Left cardiac atrium (tissue), 4 donors: ENCODE measurements at places on chromosomes 4 and X. TPM values are rescaled to one million over a fixed set of nuclear protein-coding genes. Genes with fewer than 3 reads are reported as not detected.

Gene HGFAC
- 0.34 TPM for total RNA-seq

Gene ZNF674
- total RNA-seq: 2.2 TPM

Gene ZNF185
- total RNA-seq: 3.2 TPM

Gene CENPI
- 0.88 TPM for total RNA-seq

Gene MAGEB2
- not detected for total RNA-seq

Gene CXXC4
- 4.2 TPM for total RNA-seq

Gene SCD5
- total RNA-seq: 7.1 TPM

Gene TCEAL6
- 0.31 TPM for total RNA-seq

GRCh38 chr4:3198906-3199305 lies 50.1 kb upstream of the MSANTD1 start:
- DNase-seq: no peak

DNA sequence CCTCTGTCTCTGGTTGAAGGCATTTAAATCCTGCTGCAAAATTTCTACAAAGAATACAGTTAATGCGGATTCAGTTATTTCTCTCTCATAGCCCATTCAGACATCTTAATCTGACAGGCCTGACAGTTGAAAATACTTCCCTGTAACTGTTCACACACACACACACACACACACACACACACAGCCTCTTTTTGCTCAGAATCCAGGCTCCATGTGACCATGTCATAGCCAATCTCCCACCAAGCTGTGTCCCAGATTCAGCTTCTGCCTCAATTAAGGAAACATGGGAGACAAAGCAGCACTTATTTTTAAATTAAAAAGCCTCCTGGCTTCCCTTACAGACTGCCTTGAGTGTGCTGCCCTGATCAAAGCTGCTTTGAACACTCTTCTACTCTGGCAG lies 49.3 kb upstream of the EFHC2 start:
- no peak for DNase-seq

DNA sequence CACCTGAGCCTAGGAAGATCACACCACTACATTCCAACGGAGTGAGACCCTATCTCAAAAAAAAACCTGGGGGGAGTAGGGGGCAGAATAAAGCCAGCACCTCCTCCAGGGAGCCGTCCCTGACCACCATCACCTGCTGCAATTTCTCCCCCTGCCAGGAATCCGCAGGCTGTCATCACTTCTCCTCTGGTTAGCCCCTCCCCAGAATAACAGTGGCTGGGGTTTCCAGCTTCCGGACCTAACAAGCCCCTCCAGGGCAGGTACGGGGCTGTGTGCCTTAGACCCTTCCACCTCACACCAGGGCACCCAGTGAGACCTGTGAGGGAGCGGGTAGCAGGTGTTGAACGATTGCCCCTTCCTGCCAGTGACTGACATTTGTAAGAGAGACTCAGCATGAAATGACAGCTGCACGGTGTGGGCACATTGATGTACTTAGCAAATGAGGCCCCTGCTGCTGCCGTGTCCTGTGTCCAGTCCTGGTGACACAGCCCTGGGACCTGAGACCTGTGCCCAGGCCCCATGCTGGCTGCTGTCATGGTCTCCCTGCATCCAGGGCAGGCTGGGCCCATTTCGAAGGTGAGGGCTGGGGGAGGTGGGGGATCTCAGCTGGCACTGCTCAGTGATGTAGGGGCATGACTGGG lies 6.7 kb upstream of the WFS1 start:
- no peak for DNase-seq

DNA sequence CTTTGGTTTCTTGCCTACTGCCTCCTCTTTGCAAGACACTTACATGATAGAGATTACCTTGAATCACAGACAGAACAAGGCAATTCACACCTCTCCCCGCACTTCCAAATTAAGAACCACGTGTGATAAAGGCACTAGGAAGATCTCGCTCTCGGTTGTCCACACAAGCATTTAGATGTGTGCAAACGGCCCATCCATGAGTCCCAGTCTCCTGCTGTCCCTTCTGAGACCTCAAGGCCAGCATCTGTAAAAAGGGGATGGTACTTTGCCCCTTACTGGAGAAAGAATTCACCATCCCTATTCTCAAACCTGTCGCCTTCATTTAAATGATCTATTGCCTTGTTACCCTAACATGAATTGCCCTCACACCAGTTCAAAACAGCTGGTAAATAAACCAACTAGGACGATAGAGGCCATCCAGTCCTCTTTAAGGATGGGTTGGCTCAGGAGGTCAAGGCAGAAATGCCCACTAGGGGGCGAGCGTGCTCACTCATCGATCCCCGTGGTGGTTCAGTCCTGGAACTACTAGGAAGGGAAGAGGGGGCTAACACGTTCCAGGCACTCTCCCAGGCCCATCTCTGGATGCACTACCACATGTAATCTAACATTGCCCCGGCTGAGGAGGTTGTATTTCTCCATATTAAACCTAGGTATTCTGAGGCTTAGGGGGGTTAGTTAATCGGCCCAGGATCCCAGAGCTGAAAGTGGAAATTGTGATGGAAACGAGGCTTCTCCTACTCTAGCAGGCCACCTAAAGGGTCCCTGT lies 95.8 kb downstream of the DHX15 start:
- peak; percentile 80 for DNase-seq

DNA sequence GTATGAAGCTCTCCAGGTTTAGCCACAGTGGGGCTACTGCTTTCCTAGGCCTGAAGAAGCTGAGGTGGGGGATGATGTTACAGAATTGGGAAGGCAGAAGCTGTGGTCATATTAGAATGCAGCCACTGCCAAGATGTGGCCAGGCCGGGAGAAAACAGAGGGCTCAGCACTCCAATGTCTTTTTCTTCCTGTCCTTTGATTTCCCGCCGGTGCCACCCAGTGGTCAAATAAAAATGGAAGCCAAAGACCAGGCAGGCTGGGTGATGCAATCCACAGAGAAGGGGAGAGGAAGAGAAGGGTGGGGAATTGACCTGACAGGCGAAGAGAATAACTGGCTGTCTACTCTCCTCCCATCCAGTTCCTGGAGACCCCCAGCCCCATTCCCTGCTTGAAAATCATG lies 94.9 kb upstream of the SHISA3 start:
- no peak for DNase-seq

- DNase-seq: no peak
Observed at GRCh38 chr4:14874990-14875389, 127.3 kb upstream of the CPEB2 start.

- DNase-seq: no peak
Observed at GRCh38 chr4:113052379-113052951, 3.0 kb downstream of the ANK2 start.

GRCh38 chr4:88802138-88802537 lies 104.5 kb upstream of the NAP1L5 start:
- DNase-seq: no peak

DNA sequence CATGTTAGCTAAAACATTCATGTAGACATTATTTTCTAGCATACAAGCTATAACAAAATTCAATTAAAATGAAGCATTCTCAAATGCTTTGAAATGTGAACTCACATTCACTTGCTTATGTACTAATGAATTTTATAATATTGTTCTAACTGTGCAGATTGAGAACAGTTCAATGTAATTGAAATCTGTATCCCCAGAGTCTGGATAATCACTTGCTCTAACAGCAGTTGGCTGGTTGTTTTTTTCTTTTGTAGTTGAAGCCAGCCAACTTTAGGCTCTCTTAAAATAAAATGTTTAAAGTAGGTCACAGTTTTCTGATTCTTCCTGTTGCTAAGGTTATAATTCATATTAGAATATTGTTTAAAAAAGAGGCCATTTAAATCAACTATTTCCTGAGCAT lies 438.9 kb downstream of the NAF1 start:
- no peak for DNase-seq

- no peak for DNase-seq
Observed at GRCh38 chrX:37809970-37810369, 30.1 kb downstream of the CYBB start.

DNA sequence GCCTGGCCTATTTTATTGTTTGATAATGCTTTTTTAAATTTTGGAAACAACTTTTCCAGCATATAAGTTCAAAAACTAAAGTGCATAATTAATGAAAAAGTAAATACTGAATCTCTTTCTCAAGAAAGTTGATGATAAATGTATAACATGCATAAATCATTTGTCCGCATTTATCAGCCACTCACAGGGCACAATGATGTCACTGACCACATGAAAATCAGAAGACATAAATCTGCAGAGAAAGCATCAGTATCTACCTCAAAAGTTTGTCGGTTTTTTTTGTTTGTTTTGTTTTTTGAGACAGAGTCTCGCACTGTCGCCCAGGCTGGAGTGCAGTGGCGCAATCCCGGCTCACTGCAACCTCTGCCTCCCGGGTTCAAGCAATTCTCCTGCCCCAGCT lies 5.5 kb upstream of the HPRT1 start:
- DNase-seq: no peak

DNA sequence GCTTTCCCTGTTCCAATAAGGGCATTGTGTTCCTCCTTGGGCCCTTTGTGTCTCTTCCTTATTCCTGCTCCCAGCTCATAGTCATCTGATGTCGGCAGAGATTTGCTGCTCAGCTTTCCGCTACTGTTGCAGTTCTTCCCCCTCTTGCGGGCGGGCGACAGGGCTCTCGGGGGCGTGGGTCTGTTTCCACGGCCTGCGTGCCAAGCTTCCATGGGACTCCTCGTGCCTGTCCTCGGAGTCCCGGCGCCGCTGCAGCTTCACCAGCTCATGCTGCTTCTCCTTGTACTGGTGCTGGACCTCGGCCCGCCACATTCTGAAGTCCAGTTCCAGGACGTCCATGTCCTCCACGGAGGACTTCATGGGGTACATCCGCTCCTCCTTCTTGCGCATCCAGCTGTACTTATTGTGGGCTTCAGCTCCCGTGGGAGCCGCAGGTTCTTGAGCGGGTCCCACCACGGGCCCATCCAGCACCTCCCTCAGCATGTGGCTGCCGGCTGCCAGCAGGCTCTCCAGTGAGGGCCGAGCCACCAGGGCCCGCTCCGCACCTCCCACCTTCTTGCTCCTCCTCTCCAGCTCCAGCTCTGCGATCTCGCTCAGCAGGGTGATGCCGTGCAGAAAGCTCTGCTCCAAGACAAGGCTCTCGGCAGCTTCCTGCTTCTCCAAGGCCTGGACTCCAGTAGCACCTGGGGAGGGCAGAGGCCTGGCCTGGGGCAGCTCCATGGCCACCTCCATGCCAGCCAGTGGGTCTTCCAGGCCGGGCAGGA lies 74.1 kb upstream of the UCP1 start:
- no peak for DNase-seq

DNA sequence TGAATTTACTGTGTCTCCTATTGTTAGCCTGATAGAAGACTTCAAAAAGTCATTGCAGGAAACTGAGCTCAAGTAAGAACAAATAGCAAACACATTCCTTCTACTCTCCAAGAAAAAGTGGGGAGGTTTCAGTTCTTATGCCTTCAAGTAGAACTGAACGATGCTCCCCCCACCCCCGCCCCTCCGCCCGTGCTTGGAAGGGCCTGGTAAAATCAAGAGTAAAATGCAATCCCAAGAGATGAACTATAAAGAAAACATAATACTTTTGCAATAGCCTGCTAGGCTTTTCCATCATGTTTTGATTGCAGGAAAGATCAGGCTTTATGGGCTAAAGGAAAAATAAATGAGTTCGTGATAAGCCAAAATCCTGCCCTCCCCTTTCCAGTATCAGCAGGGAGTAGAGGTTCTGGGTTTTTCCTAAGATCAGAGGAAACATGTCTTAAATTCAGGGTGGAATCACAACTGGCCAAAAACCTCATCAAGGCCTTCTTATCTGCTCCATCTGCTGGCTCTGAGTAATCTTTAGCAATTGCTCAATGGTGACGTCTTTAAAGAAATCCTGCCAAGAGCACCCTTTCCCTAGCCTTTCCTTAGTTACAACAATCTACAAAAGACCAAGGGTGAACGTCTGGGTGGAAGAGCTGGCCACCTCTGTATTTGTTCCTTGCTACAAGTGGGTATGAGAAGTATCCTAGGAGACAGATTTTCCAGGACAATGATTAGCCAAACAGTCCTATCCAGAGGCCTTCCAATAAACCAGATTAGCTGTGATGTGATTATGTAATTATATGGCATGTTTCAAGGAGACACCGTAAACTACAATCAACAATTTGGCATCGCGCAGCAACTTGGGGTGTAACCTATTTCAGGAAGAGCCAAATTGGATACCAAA lies 66.3 kb upstream of the FAM9C start:
- peak; percentile 56 for DNase-seq

DNA sequence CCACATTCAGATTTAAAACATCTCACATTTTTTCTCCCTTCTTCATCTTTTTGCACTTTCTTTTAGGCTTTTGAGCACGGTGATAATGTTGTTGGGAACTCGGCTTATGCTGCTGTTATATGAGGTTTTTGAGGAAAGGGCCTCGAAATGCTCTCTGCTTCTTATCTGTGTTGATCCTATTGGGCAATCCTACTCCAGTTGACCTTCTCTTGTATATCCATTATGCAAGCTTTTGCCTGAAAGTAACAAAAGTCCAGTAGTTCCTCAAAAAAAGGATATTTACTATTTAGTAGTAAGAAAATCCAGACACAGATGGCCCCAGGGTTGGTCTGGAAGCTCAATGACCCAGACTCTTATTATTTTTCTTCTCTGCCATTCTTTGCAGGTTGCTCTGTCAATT lies 57.7 kb upstream of the SPANXB1 start:
- no peak for DNase-seq

DNA sequence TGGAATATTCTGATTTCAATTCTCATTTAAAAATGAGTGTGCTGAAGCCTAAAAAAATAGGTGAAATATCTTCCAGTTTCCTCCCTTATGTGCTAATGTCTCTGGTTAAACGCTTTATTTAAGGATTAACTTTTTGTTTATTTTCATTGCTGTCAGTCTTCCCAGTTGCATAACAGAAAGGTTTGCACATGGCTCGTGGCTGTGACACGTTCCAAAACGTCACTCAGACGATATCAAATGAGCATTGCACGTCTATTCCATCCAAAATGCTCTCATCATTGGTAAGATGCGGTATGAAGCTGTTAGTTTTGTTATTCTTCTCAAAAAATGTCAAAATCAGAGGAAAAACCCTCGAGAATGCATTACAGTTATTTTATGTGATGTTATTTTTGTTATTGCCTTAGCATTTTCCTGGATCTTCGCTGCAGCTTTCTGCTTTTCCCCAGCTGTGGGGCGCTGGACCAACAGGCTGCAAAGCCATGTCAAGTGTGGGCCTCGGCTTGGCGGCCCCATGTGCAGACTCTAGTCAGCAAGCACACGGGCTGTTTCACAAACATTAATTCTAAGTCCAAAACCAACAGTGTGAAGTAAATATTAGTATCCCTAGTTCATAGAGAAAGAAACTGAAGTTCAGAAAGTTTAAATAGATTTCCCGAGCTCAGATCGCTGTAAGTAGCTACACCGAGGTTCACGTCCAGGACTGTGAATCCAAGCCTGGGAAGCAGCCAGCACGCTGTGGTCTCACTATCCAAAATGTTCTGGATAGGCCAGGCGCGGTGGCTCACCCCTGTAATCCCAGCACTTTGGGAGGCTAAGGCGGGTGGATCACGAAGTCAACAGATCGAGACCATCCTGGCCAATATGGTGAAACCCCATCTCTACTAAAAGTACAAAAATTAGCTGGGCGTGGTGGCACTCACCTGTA lies 793.4 kb upstream of the FRG1 start:
- DNase-seq: no peak
